ENCODE measurements at places on chromosomes 4 and X.

DNA sequence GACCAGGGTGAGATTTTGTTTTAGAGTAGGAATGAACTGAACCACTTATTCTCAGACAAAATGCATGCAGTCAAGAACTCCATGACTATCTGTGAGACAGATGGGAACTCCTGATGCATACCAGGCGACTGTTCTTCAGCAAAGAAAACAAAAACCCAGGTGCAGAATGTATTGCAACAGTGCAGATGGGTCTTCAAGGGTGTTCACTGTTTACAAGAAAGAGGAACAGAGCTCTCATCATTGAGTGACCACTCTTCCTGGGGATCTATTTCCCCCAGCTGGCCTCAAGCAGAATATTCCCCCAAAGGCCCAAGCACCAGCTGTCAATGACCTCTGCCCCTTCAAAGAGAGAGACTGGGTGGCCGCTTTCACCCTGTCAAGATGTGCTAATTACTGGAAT lies 39.7 kb upstream of the BMP3 start:
- DNase-seq, result no peak

- no peak for DNase-seq
Observed at GRCh38 chrX:16826207-16826606, 39.9 kb downstream of the TXLNG start.

DNA sequence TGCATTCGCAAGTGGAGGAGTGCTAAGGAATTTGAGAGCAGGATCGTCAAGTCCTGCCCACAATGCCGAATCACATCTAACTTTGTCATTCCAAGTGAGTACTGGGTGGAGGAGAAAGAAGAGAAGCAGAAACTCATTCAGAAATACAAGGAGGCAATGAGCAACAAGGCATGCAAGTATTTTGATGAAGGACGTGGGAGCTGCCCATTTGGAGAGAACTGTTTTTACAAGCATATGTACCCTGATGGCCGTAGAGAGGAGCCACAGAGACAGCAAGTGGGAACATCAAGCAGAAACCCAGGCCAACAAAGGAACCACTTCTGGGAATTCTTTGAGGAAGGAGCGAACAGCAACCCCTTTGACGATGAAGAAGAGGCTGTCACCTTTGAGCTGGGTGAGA lies 100.2 kb upstream of the MED14 start:
- no peak for DNase-seq

- no peak for DNase-seq
Observed at GRCh38 chrX:40452031-40452430, 128.7 kb upstream of the ATP6AP2 start.

GRCh38 chr4:85557016-85557901 lies 82.3 kb downstream of the ARHGAP24 start:
- peak; percentile 1 for DNase-seq

DNA sequence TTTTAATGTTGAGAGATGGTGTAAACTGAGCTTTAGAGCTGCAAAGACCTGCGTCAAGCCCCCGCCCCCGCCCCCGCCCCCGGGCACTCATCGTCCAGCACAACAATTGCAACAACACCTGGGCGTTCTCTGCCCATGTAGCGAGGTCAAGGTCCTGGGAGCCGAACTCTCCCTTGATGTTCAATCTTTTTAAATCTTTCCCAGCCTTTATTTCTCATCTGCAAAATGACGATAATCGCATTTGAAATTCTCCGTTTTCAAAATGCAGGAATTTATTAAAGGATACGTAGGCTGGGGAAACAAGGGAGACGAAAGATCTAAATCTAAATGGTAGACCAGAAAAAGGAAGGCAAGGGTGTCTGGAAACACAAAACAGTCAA lies 648 bp upstream of the MSMO1 start:
- DNase-seq, result peak; percentile 20

- DNase-seq, result no peak
Observed at GRCh38 chrX:7223271-7223670, 75.3 kb upstream of the PUDP start.

GRCh38 chrX:119382606-119383005 lies 16.5 kb upstream of the SLC25A43 start:
- no peak for DNase-seq

DNA sequence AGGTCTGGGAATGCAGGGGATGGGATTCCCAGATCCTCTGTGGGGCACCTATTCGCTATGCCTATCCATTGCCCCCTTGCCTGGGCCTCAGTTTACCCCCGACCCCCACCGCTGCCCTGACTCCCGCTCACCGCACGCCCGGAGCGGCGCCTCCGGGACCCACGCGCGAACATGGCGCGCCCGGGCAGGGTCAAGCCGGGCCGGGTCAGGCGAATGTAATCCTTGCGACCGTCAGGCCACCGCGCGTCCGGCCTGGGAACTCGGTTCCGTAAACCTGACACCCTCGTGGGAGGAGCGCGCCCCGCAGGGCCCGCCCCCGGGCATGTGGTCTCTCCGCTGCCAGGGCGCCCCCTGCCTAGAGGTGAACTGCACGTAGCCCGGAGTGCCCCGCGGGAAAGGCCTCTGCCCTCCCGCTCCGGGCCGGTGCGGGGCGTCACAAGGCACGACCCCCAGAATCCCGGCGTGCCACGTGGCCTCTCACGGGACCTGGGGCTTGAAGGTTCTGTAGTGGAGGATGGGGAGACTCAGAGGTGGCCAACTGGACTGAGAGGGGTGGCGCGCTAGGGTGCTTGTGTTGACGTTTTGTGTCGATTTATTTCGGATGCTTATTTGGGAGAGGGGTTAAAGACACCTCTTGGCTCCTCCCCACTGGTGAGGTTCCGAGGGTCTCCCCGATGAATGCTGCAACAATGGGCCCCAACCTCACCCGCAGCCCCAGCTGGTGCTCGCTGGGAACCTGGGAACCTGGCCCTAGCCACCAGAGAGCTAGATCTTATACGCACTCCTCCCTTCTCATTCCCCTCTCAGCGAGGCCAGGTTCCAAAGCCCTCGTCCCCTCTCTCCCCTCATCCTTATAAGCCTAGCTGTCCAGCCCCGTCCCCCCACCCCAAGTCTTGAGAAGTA lies at the start of gene PRICKLE3:
Gene PRICKLE3 (minus strand): TSS at position 249 of the 903 bp plus-strand sequence. CDS start 76 bp downstream, at position 173.
- DNase-seq, result peak; percentile 86

DNA sequence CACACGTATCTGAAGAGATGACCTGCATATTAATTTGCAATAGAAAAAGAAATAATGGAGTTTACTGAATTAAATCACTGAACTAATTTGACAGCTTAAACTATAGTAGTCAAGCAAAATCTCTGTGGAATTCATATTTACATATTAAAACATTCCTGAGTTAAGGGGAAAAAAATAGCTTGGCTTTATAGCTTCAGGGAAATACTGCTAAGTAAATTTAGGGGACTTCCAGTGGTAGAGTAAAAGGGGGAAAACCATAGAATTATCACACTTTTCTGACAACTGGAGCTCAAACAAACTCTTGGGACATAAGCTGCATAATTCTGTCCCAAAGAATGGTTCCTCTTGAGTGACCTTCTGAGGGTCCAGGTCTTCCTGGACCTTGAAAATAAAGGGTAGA lies 28.6 kb upstream of the CCNI start:
- DNase-seq, result no peak

DNA sequence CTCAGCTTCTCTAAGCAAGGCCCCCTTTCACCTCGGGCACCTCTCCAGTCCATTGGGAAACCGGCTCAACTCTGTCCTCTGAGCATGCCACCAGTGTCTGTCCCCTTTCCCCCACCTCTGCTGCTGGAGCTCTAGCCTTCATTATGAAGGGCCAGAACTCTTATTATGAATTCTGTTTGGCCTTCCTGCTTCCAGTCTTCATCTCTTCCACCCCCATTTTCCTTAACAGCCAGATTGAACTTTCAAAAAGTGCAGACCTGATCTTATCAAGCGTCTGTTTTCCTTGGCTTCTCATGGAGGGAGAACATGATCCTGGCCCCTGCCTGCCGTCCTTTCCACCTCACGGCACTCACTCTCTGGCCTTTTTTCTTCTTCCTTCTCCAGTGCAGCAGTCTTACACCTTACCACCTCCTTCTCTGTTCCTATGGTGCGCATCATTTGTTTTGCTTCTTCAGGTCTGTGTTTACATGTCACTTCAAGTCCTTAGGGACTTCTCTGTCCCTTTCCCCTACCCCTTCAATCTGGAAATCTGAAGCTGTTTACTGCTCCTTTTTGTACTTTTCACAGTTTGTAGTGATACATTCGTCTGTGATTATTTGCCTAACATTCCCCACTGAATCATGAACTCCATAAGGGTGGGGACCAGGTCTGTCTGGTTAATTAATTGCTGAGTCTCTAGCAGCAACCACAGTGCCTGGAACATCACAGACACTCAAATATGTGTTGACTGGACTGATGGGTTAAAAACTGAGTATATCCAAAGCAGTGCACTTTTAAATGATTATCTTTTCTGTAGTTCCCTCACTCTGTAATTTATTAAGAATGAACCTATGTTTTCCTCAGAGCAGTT lies 55.8 kb downstream of the FNIP2 start:
- DNase-seq, result no peak

DNA sequence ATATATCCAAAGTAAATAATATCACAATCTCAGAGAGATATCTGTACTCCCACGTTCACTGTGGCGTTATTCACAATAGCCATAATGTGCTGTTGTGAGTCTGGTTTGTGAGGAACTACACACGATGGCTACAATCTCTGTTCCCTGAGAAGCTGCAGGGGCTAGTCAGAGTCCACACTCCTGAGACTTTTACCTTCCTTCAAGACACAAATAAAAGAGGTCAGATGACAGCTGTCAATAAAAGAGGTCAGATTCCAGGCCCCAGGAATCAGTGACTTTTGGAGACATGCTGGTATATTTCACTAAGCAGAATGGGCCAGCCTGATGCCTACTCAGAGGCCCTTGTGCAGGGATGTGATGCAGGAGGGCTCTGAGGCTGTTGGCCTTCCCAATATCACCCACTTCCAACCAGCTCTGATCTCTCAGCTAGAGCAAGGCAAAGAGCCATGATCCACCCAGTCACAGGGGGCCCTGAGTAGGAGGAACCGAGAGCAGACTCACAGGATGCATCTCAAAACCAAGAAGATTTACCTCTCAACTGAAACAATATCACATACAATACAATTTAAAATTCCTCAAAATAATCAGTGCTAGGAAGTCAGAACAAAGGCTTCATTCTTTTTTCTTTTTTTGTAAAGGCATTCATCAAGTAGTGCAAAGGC lies 13.8 kb downstream of the FRYL start:
- peak; percentile 23 for DNase-seq

- DNase-seq, result no peak
Observed at GRCh38 chrX:134691453-134691852, 33.2 kb upstream of the PLAC1 start.

GRCh38 chrX:77223046-77223445 lies 224.1 kb upstream of the FGF16 start:
- no peak for DNase-seq

GRCh38 chrX:43345166-43345565 lies 310.9 kb upstream of the MAOA start:
- DNase-seq, result no peak
